Kasumi-1 (cell line): ENCODE measurements at places on chromosomes 2 and 18.

DNA sequence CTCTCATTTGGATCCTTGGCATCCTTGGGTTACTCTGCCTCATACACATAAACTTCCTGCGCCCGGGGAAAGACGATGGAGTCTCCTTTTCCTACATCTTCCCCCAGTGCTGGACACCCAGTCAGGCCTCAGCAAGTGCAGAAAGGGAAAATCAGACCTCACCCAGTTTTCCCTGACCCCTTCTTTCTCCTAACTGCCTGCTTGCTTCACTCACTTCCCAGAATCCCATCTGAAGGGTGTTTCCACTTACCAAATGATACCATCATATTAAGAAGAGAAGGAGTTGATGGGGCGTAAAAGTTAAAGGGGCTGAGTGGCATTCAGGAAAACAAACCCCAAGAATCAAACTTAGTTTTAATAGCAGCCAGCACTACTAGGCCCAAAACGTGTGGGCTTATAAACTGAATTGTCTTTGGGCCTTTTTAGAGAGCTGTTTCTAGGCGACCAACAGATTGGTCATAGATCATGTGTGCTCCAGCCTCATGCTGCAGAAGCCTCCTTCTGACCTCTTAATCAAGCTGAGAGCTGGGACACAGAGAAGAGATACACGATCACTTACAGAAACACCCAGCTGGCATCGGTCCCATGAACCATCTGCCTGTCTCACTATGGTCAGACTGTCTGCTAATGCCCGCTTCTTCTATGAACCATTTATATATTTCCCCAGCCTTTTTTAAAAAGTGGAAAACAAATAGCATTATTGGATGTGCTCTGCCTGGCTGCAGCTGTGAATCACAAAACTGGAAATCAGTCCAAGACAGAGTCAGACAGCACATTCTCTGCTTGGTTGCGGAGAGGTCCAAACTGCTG lies 165.7 kb upstream of the SLC14A2 start:
- DNase-seq = no peak

DNA sequence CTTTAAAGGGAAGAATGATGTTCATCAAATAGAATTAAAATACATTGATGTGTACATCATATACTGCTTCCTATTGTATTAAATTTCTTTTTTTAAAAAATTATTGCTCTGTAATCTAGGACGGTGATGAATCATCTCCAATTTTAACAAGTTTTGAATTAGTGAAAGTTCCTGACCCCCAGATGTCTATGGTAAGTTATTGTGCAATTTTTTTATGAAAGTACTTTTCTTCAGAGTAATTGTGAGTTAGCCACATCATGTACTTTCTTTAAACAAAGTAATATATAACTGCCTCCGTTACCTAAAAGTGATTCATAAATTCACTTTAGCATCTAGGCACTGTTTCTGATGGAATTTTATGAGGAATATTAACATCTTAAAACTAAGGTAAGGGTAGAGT lies 38.1 kb downstream of the PIK3C3 start:
- no peak for DNase-seq

- no peak for DNase-seq
Observed at GRCh38 chr2:30372826-30373225, 74.2 kb upstream of the LCLAT1 start.

- DNase-seq = no peak
Observed at GRCh38 chr2:117851969-117852368, 37.5 kb downstream of the DDX18 start.

DNA sequence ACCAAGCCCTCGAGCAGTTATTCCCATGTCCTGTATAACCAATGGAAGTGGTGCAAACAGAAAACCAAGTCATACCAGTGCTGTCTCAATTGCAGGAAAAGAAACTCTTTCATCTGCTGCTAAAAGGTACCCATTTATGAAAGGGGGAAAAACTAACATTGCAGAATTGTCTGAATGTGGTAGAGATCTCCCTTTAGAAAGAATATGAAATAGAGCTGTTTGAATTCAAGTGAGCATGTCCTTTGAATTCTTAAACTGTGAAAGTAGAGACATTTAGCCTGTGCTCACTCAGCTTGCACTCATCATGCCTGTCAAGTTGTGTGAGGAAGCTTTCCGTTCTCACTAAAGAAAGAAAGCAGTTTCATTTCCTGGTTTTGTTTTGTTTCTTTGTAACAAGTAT lies 87.4 kb downstream of the EML4 start:
- DNase-seq = no peak
